ENCODE measurements at places on chromosomes 2 and 18. TPM values are rescaled to one million over a fixed set of nuclear protein-coding genes. Genes with fewer than 3 reads are reported as not detected.
A peak's percentile ranks its signal among the peaks of the same experiment; 100 is the strongest.

GRCh38 chr2:25842155-25842554 lies 36.1 kb downstream of the ASXL2 start:
- H3K4me3 ChIP-seq = no peak overlapping the region
- no peaks in the 10 kb centered on the region for H3K4me1 ChIP-seq
- peaks cover 39% of the 10 kb centered on the region for H3K36me3 ChIP-seq
- no peaks in the 10 kb centered on the region for H3K27me3 ChIP-seq

The KHK gene
- 4.9 TPM for total RNA-seq

GRCh38 chr2:32991091-32991845 lies 44.5 kb downstream of the LTBP1 start:
- no peaks in the 10 kb centered on the region for H3K27me3 ChIP-seq
- no peak for DNase-seq
- H3K36me3 ChIP-seq = no peaks in the 10 kb centered on the region
- H3K4me1 ChIP-seq = no peaks in the 10 kb centered on the region
- no peak overlapping the region for H3K27ac ChIP-seq

DNA sequence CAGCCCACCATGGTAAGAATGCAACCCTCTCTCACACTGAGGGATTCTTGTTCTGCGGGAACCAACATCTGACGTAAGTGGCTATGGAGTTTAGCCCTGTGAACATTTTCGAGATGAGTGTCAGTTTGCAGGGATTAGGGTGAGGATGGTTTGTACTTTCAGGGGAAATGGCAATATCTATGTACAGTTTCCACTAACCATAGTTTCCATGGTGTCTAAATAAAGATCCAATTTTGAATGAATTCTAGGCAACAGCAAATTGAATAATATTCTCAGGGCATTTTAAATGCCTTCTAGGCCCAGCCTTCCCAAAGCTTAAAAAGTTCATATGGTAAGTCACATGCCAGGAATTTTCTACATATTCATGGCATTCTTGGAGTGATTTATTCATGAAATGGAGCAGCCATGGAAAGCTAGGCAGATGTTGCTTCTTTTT lies 105.4 kb upstream of the MMADHC start:
- DNase-seq = no peak
- H3K4me1 ChIP-seq = no peaks in the 10 kb centered on the region
- H3K27me3 ChIP-seq = no peaks in the 10 kb centered on the region
- no peak overlapping the region for H3K27ac ChIP-seq
- H3K36me3 ChIP-seq = no peaks in the 10 kb centered on the region

The SLC25A12 gene
- 11.5 TPM for total RNA-seq

DNA sequence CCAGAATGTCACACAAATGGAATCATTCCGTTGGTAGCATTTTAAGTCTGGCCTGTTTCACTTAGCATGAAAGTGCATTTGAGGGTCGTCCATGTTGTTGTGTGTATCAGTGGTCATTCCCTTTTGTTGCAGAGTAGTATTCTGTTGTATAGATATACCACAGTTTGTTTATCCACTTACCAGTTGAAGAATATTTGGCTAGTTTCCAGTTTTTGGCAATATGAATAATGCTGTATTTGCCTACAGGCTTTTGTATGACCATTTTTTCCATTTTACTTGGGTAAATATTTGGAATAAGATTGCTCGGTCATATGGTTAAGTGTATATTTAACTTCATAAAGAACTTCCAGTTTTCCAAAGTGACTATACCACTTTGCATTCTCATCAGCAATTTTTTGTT lies 100.0 kb upstream of the ALPP start:
- H3K4me1 ChIP-seq = no peaks in the 10 kb centered on the region
- H3K4me3 ChIP-seq = no peak overlapping the region
- no peaks in the 10 kb centered on the region for H3K36me3 ChIP-seq
- H3K27ac ChIP-seq = no peak overlapping the region
- no peak for DNase-seq
- H3K27me3 ChIP-seq = no peaks in the 10 kb centered on the region

DNA sequence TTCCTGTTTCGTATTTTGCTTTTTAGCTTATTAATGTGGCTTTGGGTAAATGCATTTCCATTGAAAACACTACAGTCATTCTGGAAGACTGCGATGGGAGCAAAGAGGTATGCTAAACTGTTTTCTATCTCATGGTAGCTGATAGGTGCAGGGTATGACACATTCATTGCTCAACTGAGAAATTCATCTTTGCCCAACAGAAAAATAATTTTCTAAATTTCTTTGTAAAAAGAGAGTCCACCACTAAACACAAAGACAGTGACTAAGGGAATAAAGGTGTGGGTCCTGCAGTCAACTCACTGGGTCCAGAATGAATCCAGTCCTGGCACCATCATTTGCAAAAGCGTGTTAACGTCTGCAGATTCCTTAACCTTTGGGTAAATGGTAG lies 19.9 kb downstream of the ERMN start:
- H3K4me3 ChIP-seq = no peak overlapping the region
- H3K36me3 ChIP-seq = no peaks in the 10 kb centered on the region
- no peak overlapping the region for H3K27ac ChIP-seq

The TWIST2 gene
- 12.2 TPM for total RNA-seq

The FLACC1 gene
- total RNA-seq = 3.6 TPM

The FZD7 gene
- 13.6 TPM for total RNA-seq

DNA sequence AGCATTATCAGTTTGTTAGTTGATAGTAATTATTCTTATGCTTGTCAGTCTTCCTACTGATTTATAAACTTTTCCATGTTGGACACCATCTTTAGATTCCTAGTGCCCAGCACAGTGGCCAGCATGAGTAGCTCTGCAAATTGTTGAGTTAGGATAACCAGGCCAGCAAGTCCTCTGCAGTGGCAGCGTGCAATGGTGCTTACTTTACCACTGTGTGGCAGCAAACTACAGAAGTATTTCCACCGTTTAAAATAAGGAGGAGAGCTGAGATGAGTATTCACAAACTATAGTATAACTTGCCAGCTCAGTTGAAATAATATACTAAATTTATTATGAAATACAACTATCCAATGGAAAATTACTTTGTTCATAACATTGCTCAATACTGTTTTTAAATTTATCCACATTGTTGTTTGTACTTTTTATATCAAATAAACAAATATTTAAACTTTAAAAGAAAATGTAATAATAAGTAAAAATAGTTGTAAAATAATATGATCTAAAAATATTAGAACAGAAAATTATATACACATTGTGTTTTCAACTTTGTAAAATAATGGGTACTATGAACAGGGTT lies 9.3 kb upstream of the THADA start:
- no peaks in the 10 kb centered on the region for H3K4me1 ChIP-seq
- H3K27me3 ChIP-seq = no peaks in the 10 kb centered on the region
- H3K27ac ChIP-seq = no peak overlapping the region
- no peak overlapping the region for H3K4me3 ChIP-seq
- no peak for DNase-seq
- H3K36me3 ChIP-seq = no peaks in the 10 kb centered on the region

DNA sequence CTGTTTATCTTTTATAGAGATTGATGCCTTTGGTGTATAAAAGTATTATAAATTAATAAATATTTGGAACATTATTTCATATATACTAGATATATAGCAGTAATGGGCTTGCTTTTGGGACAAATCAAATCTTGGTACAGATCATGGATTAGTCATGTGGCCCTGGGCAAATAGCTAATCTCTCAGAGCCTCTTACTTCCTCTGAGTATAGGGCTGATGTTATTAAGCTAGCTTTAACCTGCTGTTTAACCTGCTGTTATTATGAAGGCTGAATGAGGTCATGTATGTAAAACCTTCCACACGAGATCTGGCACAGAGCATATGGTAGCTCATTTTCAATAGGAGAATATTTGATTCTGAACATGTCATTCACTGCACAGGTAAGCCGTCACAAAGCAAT lies 5.7 kb downstream of the ITGB6 start:
- no peak for DNase-seq
- no peaks in the 10 kb centered on the region for H3K4me1 ChIP-seq
- H3K4me3 ChIP-seq = no peak overlapping the region
- no peak overlapping the region for H3K27ac ChIP-seq
- no peaks in the 10 kb centered on the region for H3K36me3 ChIP-seq

DNA sequence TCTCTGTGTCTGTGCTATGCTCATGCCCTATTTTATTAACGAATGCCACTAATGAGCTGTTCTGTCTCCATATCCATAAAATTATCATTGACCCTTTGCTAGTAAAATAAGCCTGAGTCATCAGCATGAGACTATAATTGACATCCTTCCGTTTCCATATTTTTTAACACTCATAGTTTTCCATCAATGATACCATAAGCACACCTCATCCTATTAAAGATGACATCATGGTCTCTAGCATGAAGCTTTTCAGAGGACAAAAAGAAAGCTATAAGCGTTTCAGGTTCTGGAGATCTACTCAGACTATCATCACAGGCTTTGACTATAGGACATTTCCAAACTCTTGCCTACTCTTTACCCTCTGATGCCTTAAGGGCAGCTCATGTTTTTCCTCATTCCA lies 1.2 kb upstream of the DSC2 start:
- DNase-seq = no peak
- no peak overlapping the region for H3K27ac ChIP-seq
- no peaks in the 10 kb centered on the region for H3K27me3 ChIP-seq
- H3K36me3 ChIP-seq = no peaks in the 10 kb centered on the region
- H3K4me3 ChIP-seq = no peak overlapping the region

The SERPINB4 gene
- not detected for total RNA-seq

GRCh38 chr18:61817086-61817485 lies 75.7 kb downstream of the RNF152 start:
- H3K36me3 ChIP-seq = peaks cover 16% of the 10 kb centered on the region
- no peak overlapping the region for H3K4me3 ChIP-seq
- H3K4me1 ChIP-seq = no peaks in the 10 kb centered on the region
- H3K27me3 ChIP-seq = no peaks in the 10 kb centered on the region
- no peak for DNase-seq
- no peak overlapping the region for H3K27ac ChIP-seq

DNA sequence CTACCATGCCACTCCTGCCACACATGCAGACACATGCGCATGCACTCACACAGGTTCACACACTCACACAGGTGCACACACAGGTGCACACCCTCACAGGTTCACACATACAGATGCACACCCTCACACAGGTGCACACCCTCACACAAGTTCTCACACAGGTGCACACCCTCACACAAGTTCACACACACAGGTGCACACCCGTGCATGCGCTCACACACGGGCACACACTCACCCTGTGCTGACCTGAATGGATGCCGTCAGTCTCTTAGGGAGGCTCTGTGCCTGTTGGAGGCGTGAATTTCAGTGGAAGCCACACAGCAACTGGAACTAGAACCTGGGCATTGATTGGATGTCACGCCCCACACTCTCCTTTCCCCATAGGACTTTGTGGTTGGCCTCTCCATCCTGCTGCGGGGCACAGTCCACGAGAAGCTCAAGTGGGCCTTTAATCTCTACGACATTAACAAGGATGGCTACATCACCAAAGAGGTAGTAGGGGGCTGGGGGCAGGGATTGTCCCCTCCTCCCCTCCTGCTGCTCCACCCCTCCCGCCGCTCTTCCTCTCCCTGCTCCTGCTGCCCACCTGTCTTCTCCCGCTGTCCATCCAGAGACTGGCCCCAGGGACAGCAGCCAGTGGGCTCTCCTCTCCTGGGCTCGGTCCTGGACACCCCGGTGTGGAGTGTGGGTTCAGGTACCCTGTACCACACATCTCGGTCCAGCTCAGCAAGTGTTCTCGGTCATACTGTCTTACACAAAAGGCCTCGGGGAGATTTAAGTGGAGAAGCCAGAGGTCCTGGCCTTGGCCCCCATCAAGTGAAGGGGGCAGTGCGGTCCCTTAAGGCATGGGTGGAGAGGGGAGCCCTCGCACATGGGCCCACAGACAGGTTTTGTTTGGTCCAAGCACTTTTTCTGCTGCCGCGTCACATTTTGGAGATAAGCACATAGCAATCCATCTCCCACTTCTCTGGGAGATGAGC lies 21.0 kb upstream of the FAHD2A start:
- no peaks in the 10 kb centered on the region for H3K36me3 ChIP-seq
- DNase-seq = peak; percentile 23
- no peak overlapping the region for H3K4me3 ChIP-seq
- no peak overlapping the region for H3K27ac ChIP-seq
- H3K4me1 ChIP-seq = no peaks in the 10 kb centered on the region
- H3K27me3 ChIP-seq = no peaks in the 10 kb centered on the region

The GALNT14 gene
- total RNA-seq = 0.81 TPM

The GRB14 gene
- total RNA-seq = 8.9 TPM

DNA sequence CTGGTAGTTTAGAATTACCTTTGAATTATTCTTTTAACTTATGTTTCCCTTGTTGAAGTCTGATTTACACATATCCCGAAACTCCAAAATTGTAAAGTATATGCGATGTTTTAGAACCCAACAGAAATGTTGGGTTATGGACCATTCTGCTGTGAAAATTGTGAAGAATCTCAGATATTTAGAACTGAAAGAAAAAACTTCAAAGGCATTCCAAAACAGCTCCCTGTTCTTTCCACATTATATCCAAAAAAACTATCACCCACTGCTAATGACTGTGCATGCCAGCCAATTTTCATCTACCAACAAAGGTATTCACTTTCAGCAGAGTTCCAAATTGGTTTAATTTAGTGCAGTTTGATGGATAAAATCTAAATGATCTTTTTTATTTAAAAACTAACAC lies 21.5 kb upstream of the PDE1A start:
- no peak for DNase-seq
- H3K36me3 ChIP-seq = no peaks in the 10 kb centered on the region
- H3K27me3 ChIP-seq = no peaks in the 10 kb centered on the region
- no peak overlapping the region for H3K27ac ChIP-seq
- no peak overlapping the region for H3K4me3 ChIP-seq

GRCh38 chr2:8699839-8700238 lies 18.0 kb downstream of the ID2 start:
- no peaks in the 10 kb centered on the region for H3K27me3 ChIP-seq
- H3K4me3 ChIP-seq = no peak overlapping the region
- H3K36me3 ChIP-seq = no peaks in the 10 kb centered on the region
- no peak for DNase-seq
- no peaks in the 10 kb centered on the region for H3K4me1 ChIP-seq

DNA sequence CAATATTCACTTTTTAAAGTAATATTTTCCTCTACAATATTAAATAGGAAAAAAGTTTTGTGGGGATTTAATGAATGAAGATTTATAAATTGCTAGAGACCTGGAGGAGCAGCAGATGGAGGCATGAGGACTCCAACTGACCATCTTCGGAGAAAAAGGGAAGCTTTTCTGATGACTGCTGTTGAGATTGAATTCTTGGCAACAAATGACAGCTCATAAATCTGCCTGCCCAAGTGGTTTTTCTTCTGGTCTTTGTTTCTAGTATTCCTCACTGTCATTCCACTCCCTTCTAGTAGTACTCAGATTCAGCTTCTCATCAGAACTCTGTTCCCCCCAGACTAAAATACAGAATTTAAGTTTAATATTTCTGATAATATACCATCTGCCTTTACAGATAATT lies 157.0 kb downstream of the EML6 start:
- H3K27me3 ChIP-seq = no peaks in the 10 kb centered on the region
- H3K4me3 ChIP-seq = no peak overlapping the region
- H3K4me1 ChIP-seq = no peaks in the 10 kb centered on the region
- no peak overlapping the region for H3K27ac ChIP-seq
- DNase-seq = no peak
- no peaks in the 10 kb centered on the region for H3K36me3 ChIP-seq

The ARMC9 gene
- 37.1 TPM for total RNA-seq

DNA sequence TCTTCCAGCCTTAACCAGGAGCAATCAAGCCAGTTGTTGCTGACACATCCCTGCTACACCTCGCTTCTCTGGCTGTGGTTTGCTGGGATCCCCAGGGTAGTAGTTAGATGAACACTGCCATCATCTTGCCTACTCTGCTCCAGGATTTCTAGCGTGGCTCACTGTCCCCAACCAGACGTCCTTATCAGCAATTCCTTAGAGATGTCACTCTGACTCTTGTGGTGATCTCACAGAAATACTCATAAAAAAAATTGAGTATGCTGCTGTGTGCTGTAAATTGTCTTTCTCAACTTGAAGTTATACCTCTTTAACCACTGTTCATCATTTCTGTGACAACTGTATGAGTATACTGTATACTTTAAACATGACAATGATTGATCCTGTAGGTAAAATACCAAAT lies 63.2 kb downstream of the PLCL1 start:
- no peaks in the 10 kb centered on the region for H3K36me3 ChIP-seq
- no peak overlapping the region for H3K4me3 ChIP-seq
- H3K27ac ChIP-seq = no peak overlapping the region

The DPP4 gene
- 30.7 TPM for total RNA-seq
